Left ventricle myocardium inferior (tissue), 1 donor: ENCODE measurements at places on chromosomes 3 and 15.

DNA sequence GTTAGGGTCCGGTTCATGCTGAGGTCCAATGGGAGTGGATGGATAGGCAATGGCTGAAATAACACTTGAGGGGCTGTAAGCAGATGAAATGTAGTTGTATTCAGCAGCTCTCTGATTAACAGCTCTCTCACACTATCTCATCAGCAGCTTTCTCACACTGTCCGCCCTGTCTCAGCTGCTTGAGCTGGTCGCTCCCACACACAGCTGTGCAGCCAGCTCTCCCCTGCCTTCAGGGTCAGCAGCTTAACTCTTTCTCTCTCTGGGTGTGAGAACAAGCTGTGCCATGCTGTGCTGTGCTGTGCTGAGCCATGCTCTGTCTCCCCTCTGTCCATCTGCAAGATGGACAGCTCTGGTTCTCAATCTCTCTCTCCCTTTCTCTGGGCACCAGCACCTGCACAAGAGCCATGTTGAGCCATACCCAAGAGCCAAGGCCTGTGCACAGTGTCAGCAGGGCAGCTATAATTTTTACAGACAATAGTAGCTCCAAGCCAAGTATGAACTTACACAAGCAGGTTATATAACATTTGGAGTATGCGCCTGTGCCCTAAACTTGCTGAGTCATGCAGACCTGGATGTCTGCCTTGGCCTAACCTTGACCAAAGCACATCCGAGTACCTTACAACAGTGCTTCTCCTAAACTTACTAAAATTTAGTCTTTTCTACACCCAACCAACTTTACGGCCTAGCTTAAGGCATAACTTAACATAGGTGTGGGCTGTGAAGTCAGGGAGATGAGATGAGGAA is 291.3 kb upstream of the TRIM42 start:
- no peak for DNase-seq
- H3K27ac ChIP-seq = no peak overlapping the region
- H3K27me3 ChIP-seq = peaks cover 6% of the 10 kb centered on the region
- no peaks in the 10 kb centered on the region for H3K36me3 ChIP-seq
- H3K4me3 ChIP-seq = no peak overlapping the region

DNA sequence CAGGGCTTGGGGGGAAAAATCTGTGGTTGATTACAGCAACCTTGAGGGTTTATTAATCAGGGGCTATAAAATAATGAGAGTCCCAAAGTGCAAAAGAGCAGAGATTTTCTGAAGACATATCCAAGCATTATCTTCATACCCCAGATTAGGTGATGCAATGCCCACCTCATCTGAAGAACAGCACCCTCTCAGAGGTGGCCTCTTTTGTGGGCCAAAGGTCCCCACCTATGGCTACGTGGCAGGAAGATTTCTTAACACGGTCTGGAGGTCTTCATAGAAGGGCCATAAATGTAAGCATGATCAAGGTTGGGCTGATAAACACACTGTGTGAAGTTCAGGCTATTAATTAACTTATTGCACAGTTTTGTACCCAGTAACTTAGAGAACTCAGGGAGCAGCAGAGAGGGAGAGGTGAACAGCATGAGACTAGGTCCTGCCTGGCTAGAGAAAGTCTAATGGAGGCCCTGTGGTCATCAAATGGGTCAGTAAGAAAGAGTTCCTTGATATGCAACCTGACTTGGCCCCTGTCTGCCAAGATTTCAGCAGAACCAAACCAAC is 29.6 kb upstream of the RBP2 start:
- no peaks in the 10 kb centered on the region for H3K27me3 ChIP-seq
- no peak overlapping the region for H3K27ac ChIP-seq
- DNase-seq = no peak
- H3K36me3 ChIP-seq = no peaks in the 10 kb centered on the region
- no peaks in the 10 kb centered on the region for H3K4me1 ChIP-seq

DNA sequence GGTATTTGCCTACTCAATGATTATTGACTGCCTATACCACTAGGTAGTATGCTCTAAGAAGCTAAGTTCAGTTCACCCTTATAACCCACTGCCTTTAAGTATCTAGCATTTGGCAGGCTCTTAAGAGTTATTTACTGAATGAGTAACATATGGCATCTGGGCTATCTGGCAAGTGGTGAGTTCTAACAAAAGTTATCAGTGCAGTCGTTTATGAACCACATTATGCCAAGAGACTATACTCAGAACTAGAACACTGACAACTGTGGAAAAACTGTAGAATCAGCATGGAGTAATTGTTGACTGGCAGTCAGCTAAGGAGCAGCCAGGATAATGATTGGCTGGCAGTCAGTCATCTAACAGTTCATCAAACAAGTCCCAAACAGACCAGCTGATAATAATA is 25.8 kb downstream of the RAF1 start:
- H3K4me1 ChIP-seq = peaks cover 46% of the 10 kb centered on the region
- H3K27ac ChIP-seq = peak overlapping the region; percentile 45
- H3K36me3 ChIP-seq = no peaks in the 10 kb centered on the region
- no peaks in the 10 kb centered on the region for H3K27me3 ChIP-seq
- no peak overlapping the region for H3K4me3 ChIP-seq

DNA sequence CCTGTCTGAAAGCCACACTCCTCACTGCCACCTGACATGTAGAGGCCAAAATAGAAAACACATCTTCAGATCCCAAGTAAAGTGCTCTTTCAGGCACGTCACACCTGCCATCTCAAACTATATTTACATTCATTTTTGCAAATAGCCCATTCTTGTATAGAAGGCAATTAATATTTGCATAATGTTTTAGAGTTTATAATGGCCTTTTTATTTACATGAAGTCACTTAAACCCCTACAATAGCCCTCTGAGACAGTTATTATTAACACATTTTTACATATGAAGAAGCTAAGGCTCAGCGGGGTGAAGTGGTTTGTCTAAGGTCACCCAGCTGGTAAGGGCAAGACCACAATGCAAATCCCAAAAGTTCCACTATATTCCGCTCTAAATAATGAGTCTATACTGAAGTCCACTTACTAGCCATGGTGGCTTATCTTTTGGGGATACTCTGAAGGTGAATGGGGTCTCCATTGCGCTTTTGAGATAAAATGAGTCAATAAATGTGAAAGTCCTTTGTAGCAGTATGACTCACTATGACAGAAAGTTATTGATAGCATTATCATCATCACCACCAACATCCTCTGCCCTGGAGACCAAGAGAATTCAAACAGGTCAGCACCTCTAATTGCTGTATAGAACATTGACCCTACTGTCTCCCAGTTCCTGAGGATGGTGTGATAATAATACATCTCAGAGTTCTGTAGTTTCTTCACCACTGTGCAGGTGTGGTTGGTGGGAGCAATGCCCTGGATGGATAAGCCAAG is 155.9 kb upstream of the BCL6 start:
- no peaks in the 10 kb centered on the region for H3K27me3 ChIP-seq
- H3K4me1 ChIP-seq = peaks cover 9% of the 10 kb centered on the region
- H3K4me3 ChIP-seq = no peak overlapping the region
- no peaks in the 10 kb centered on the region for H3K36me3 ChIP-seq
- no peak for DNase-seq

DNA sequence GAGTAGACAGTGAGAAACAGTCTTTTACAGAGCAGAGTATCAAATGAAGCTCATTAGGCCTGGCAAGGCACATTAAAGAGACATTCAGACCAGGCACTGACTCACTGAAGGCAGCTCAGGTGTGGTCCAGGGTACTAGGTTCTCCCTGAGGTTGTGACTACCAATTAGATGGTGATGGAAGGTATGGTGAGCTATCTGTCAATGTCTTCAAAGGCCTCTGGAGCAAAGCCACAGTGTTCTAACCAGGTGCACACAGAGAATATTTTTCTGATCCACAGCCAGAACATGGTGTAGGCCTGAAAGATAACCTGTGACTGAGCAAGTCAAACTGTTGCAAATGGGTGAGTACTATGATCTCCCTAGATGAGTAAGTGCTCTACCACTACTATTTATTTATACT is 51.5 kb downstream of the EOMES start:
- no peak for DNase-seq
- no peaks in the 10 kb centered on the region for H3K27me3 ChIP-seq
- no peak overlapping the region for H3K4me3 ChIP-seq
- H3K27ac ChIP-seq = no peak overlapping the region

- H3K27me3 ChIP-seq = no peaks in the 10 kb centered on the region
- no peak overlapping the region for H3K27ac ChIP-seq
- no peak overlapping the region for H3K4me3 ChIP-seq
- DNase-seq = no peak
- no peaks in the 10 kb centered on the region for H3K4me1 ChIP-seq
Observed at GRCh38 chr3:126720596-126720995, 16.6 kb downstream of the CHCHD6 start.

- H3K27ac ChIP-seq = no peak overlapping the region
- H3K4me3 ChIP-seq = no peak overlapping the region
- peaks cover 14% of the 10 kb centered on the region for H3K4me1 ChIP-seq
- no peaks in the 10 kb centered on the region for H3K27me3 ChIP-seq
- peaks cover 59% of the 10 kb centered on the region for H3K36me3 ChIP-seq
Observed at GRCh38 chr3:4805662-4806061, 173.6 kb upstream of the BHLHE40 start.

DNA sequence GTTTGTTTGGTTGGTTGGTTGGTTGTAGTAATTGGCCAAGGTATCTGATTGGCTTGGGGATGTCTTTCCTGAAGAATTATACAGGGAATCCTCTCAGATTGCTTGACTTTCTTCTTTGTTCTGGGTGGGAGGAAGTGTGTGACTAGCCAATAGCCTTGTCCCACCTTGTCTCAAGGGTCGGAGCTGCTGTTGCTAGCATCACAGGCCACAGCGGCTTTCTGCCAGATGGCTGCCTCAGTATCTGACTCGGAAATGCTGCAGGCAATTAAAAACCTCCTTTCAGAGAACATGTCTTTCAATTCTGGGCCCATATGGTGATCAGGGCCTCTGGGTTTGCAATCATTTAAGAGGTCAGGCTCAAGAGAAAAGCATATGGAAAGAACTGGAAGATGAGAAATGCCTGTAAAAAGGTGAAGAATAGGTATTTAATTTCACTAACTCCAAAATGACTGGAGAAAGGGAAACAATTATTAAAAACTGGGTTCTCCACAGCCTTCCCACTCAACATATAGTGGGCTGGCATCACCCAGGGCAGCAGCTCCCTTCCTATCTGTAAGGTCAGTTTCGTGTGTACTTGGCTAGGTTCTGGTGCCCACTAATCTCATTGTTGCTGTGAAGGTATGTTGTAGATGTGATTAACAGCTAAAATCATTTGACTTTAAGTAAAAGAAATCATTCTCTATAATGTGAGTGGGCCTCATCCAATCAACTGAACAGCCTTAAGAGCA is 32.4 kb downstream of the TGFBR2 start:
- H3K4me1 ChIP-seq = peaks cover 98% of the 10 kb centered on the region
- H3K36me3 ChIP-seq = no peaks in the 10 kb centered on the region
- H3K27ac ChIP-seq = peak overlapping the region; percentile 85
- no peak overlapping the region for H3K4me3 ChIP-seq
- no peaks in the 10 kb centered on the region for H3K27me3 ChIP-seq

DNA sequence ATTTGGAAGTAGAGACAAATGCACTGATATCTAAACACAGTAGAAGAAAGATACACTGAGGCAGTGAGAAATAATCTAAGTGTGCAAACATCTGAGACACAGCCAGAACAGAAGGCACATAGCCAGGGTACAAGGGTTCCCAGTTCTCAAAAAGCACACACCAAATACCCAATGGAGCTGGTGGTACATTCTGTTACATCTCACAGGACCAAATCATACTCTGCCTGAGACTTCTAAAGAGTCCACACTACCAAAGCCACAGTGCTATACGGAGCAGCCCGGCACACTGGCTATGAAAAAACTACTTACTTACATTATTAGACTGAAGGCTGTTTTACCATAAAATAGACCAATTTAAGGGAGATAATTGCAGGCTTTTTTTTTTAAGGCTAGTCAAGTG is 19.3 kb downstream of the CLPX start:
- no peaks in the 10 kb centered on the region for H3K27me3 ChIP-seq
- no peak overlapping the region for H3K27ac ChIP-seq
- DNase-seq = no peak
- H3K36me3 ChIP-seq = peaks cover 55% of the 10 kb centered on the region
- H3K4me1 ChIP-seq = peaks cover 14% of the 10 kb centered on the region

DNA sequence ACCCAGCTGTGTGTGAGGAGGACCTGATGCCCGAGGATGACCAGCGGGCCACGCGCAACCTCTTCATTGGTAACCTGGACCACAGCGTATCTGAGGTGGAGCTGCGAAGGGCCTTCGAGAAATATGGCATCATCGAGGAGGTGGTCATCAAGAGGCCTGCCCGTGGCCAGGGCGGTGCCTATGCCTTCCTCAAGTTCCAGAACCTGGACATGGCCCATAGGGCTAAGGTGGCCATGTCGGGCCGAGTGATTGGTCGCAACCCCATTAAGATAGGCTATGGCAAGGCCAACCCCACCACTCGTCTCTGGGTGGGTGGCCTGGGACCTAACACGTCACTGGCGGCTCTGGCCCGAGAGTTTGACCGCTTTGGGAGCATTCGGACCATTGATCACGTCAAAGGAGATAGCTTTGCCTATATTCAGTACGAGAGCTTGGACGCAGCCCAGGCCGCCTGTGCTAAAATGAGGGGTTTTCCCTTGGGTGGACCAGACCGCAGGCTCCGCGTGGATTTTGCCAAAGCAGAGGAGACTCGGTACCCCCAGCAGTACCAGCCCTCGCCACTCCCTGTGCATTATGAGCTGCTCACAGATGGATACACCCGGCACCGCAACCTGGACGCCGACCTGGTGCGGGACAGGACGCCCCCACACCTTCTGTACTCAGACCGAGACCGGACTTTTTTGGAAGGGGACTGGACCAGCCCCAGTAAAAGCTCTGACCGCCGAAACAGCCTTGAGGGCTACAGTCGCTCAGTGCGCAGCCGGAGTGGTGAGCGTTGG is 1.5 kb downstream of the RBM15B start:
- H3K36me3 ChIP-seq = peaks cover 71% of the 10 kb centered on the region
- DNase-seq = no peak
- H3K4me1 ChIP-seq = peaks cover 90% of the 10 kb centered on the region
- no peaks in the 10 kb centered on the region for H3K27me3 ChIP-seq
- H3K4me3 ChIP-seq = peak overlapping the region; percentile 74

GRCh38 chr15:92979011-92979701 is 79.0 kb downstream of the CHD2 start:
- no peak for DNase-seq
- no peak overlapping the region for H3K27ac ChIP-seq
- H3K4me1 ChIP-seq = peaks cover 44% of the 10 kb centered on the region
- H3K4me3 ChIP-seq = no peak overlapping the region
- H3K27me3 ChIP-seq = no peaks in the 10 kb centered on the region

- no peaks in the 10 kb centered on the region for H3K36me3 ChIP-seq
- no peak overlapping the region for H3K27ac ChIP-seq
- no peak for DNase-seq
- H3K27me3 ChIP-seq = no peaks in the 10 kb centered on the region
- H3K4me3 ChIP-seq = no peak overlapping the region
- peaks cover 30% of the 10 kb centered on the region for H3K4me1 ChIP-seq
Observed at GRCh38 chr3:111714305-111714704, 119.2 kb upstream of the ZBED2 start.

DNA sequence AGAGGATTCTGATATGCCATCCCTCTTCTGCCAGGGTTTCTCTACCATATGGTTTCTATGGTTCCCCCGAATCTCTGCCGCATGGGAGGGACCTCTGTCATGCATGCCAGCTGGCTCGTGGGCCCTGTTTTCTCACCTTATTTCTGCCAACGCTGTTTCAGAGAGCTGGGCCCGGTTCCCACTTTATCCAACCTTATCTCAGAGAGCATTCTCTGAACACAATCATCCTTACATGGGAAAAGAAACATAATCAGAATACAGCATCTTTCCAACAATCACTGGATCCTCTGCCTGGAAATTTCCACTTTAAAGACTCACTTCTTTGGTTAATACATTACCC is 234.5 kb upstream of the ZBTB20 start:
- no peaks in the 10 kb centered on the region for H3K36me3 ChIP-seq
- H3K4me3 ChIP-seq = no peak overlapping the region
- no peaks in the 10 kb centered on the region for H3K27me3 ChIP-seq
- H3K4me1 ChIP-seq = peaks cover 20% of the 10 kb centered on the region
- DNase-seq = peak; percentile 69
- H3K27ac ChIP-seq = peak overlapping the region; percentile 47
